Lung (tissue), 17 donors: ENCODE measurements at places on chromosomes 6 and 20.
A peak's percentile ranks its signal among the peaks of the same experiment; 100 is the strongest.

DNA sequence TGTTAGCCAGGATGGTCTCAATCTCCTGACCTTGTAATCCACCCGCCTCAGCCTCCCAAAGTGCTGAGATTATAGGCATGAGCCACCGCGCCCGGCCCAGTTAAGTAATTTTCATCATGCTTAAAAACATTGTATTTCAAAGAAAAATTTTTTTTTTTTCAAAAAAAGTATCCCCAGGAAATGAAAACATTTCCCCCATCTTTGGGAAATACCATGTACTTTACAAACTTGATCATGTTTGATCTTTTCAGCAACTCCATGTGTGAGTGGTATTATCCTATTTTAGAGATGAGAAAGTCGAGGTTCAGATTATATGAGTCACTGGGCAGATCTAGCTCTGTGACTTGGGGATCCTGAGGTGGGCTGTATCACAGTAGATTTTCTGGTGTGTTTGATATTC lies 11.8 kb downstream of the CHMP4B start:
- DNase-seq = no peak

GRCh38 chr20:13809373-13809772 lies 24.5 kb downstream of the NDUFAF5 start:
- DNase-seq = no peak

DNA sequence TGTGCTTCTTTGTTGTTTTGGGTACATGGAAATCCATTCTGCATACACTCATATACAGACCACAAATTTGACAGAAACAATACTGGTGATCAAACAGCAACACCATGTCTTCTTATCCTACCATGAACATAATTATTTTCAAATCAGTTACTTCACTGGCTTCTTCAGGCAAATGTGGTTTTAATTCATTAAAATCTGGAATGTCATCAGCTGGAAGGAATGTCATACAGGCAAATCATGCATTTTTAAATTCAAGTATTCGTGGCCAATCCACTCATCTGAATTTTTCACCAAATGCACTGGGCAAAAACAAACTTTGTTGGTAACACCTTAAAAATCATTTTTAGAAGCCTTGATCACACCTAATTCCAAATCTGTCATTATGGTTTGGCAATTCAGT lies 59.3 kb downstream of the KIF6 start:
- DNase-seq = no peak

- DNase-seq = no peak
Observed at GRCh38 chr6:113077794-113078193, 730.7 kb downstream of the RFPL4B start.

DNA sequence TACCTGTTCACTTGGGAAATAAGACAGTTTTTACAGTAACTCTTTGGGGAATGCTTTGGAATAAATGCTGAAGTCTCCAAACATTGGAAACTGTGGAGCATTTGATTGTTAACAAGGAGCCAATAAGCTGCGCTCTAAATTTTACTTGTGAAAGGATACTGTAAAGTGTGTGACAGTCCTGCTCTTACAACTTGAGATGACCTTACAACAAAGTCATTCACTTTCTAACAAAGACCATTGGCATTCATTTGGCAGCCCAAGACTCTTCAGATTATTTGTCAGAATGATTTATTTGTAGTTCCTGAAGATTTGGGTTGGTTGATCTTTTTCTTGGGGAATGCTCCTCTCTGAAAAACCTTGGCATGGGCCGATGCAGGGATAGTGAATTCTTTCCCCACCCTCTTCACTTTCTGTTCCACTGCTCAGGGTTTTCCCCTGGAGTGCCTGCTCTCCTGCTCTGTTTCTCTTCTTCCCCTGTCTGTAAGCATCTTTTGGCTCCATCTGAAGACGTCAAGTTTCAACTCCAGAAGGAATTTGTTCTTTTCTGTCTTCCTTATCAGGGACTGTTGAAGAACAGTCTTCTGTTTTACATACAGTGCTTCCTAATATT lies 116.4 kb downstream of the AKAP7 start:
- DNase-seq = no peak

- DNase-seq = no peak
Observed at GRCh38 chr20:10842116-10842515, 168.3 kb upstream of the JAG1 start.

DNA sequence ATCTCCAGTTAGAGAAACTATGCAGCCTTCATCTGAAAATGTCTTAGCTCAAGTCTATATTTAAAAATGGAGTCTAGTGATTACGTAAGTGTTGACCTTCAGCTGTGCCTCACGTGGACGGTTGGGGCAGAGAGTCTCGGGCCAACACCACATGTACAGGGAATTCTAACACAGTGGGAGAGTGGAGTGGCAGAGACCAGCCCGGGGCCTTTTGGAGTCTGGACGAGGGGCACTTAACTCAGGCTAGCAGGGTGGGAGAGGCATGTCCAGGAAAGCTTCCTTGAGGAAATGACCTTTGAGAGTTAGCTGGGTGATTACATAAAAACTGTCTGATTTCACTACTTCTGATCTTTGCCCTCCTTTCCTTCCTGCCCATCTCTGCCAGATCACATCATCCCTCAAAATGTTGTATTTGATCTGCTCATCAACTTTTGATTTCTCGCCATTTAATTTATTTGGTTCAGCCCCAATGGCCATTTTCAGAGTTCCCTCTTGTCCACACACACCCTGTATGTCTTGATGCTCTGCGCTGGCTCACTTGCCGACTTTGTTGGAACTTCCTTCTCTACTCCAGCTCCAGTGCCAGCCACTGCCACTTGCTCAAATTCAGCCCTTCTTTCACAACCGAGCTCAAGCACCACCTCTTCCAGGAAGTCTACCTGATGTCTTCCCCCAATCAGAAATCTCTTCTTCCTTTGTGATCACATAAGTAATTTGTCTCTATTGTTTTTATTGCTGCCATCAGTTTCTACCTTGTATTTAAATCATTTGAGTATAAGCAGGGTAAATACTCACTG lies 2.6 kb downstream of the ARMC2 start:
- no peak for DNase-seq

DNA sequence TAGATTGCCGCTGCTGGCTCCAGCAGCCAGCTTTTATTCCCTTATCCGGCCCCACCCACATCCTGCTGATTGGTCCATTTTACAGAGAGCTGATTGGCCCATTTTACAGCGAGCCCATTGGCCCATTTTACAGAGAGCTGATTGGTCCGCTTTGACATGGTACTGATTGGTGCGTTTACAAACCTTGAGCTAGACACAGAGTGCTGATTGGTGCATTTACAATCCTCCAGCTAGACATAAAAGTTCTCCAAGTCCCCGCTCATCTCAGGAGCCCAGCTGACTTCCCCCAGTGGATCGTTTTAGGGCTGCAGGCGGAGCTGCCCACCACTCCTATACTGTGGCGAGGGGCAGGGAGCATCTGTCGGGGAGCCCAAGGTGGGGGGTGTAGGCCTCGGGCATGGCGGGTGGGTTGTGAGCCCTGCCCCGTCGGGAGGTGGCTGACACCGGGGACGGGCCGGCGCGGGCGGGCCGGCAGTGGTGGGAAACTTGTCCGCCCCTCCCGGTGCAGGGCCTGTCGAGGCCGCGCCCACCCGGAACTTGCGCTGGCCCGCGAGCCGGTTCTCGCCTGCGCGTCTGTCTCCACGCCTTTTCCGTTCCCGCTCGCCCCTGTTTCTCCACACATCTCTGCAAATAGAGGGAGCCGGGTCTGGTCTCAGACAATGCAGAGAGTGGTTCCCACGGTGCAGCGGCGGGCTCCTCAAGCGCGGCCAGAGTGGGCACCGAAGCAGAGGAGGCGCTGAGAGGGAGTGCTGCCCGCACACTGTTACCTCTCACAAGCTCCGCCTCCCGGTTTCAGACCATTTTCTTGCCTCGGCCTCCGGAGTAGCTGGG lies 86.1 kb upstream of the STMND1 start:
- peak; percentile 64 for DNase-seq

- no peak for DNase-seq
Observed at GRCh38 chr6:158476389-158476788, 83.5 kb upstream of the TMEM181 start.

GRCh38 chr6:3442431-3443220 lies 14.2 kb downstream of the SLC22A23 start:
- DNase-seq = no peak

DNA sequence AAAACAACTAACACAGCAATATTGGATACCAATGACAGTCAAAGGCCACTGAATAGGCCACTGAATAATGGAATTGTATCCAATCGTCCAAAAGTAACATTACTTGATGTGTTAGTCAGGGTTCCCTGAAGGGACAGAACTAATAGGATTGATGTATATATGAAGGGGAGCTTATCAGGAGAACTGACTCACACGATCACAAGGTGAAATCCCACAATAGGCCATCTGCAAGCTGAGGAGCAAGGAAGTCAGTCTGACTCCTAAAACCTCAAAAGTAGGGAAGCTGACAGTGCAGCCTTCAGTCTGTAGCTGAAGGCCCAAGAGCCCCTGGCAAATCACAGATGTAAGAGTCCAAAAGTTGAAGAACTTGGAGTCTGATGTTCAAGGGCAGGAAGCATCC lies 571.4 kb downstream of the PRKN start:
- no peak for DNase-seq

DNA sequence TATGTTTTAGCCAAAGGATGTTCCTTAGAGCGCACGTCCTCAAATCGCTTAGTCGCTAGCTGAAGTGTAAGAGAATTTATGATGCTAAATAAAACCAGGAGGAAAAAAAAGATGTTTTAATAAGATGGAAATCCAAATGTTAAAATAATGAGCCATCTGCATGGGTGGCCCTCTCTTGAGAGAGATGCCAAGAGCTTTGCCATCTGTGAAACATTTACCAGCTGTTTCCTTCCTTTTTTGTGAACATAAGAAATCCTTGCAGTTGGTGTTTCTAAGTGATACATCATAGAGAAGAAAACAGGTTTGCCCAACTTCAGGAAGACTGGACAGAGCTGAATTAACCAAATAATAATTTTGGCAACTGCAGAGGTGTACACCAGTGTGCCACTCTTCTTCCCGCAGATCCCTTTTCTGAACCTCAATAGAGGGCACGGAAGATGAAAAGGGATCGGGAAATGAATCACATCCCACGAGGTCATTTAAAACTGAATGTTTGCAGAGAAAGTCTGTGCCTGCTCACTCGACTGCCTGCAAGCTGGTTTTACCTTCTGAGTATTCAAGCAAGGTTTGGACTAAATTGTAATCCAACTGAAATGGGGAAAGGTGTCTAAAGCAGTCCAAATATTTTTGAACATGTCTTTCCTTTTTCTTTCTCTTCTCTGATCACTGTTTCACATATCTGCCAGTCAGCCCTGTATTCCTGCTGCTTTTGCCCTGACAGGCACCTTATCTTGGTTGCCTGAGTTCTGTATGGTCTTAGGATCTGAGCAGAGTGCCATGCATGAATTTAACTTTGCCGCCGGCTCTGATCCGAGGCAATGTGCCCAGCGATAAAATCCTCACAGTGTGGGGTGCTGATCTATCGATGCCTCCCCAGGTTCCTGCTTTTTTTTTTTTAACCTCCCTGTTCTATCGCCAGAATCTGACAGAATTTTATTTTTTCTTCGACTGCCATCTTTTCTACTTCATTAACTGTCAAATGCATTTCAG lies 35.5 kb upstream of the TSHZ2 start:
- DNase-seq = peak; percentile 66

DNA sequence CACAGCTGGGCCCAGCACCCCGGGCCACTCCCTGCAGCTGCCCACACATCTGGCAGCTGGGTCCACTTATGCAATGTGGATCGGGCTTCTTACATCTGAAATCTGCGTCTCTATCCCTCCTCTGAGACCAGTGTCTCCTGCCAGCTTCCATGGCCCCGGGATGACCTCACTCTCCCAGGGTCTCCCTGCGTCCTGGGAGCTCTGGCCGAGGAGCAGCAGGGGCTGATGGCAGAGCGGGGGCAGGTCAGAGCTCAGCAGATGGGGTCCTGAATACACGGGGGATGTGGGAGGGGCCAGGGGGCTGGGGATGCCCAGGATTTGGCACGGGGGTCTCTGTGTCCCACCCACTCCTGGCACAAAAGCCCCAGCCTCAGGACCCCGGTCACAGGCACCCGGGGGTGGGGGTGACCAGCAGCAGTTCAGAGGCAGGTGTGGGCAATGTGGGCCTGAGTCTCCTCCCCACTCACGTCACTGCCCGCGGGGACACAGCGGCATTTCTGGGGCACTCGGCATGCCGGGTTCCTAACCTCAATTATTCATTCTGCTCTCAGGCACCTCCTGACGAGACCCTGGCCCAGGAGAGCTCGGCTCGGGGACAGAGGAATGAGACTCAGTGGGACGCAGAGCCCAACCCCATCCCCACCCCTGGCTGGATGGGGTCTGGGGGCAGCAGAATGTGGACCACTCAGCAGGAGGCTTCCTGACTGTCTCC lies 16.4 kb downstream of the CHRNA4 start:
- peak; percentile 71 for DNase-seq

- DNase-seq = no peak
Observed at GRCh38 chr6:142683714-142684141, 261.2 kb downstream of the HIVEP2 start.

- DNase-seq = no peak
Observed at GRCh38 chr20:22418738-22419137, 165.6 kb downstream of the FOXA2 start.

- DNase-seq = no peak
Observed at GRCh38 chr6:19301980-19302379, 535.2 kb upstream of the ID4 start.

GRCh38 chr6:119312875-119313338 lies 36.7 kb downstream of the MAN1A1 start:
- DNase-seq = no peak
